Tibial nerve (tissue), 4 donors: ENCODE measurements at places on chromosomes 2 and 18. TPM values are rescaled to one million over a fixed set of nuclear protein-coding genes. Genes with fewer than 3 reads are reported as not detected.

The CFLAR gene
- 284 TPM for total RNA-seq

The UGT1A3 gene
- total RNA-seq = not detected

The KDM3A gene
- 62.1 TPM for total RNA-seq

DNA sequence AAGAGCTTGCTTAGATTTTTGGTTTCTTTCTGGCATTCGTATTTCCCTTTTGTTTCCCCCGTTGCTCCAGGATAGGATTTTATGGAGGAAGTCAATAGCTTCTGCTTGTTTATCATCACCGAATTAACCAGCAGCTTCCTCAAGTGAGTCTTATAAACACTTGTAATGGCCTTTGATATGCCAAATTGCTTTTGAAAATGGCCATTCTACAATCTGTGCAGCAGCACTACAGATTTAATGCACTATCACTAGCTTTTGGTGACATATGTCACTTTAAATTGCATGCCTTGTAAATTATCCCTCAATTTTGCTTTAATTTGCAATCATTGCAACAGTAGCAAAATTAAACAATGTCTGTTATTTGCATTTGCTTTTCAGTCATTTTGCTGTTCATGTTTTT is 774.7 kb downstream of the METTL4 start:
- no peaks in the 10 kb centered on the region for H3K27me3 ChIP-seq
- no peak for DNase-seq
- H3K4me1 ChIP-seq = no peaks in the 10 kb centered on the region
- no peak overlapping the region for H3K4me3 ChIP-seq
- H3K27ac ChIP-seq = no peak overlapping the region

DNA sequence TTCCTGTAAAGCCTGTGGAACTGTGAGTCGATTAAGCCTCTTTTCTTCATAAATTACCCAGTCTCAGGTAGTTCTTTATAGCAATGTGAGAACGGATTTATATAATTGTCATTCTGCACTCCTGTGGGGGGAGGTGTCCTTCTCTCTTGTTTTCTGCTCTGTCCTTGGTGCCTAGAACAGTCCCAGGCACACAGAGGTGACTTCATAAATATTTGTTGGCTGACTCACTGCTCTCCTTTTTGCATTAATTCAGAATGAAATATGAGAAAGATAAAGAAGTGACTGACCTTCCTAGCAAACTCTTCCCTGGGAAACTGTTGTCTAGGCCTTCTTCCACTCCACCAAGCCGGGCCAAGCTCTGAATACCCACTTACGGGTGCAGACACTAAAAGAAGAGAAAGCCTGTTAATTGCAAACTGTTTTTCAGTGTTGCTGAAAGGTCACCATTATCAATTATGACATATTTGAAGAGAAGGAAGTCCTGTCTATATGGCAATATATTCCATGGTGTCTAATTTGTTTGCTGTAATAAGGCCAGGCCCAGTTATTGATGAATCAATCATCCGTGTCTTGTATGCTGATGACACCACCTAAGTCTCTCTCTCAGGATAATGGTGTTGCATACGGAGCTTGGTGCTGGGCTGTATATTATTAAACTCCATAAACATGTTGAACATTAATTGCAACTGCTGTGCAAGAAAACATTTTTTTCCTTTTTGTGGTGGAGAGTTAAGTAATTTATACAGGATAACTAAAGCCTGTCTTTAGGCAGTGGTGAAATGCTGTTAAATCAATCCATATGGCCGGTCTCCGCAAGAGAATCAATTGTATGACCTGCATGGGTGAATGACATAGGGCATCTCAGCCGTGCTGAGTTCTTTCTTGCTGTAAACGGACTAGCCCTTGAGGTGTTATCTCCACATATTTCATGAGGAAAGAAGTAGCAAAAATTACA is 567.5 kb downstream of the SLC4A3 start:
- H3K4me1 ChIP-seq = peaks cover 15% of the 10 kb centered on the region
- H3K27me3 ChIP-seq = no peaks in the 10 kb centered on the region
- H3K4me3 ChIP-seq = no peak overlapping the region

GRCh38 chr2:112273349-112273748 is 2.0 kb upstream of the ZC3H6 start:
- H3K27me3 ChIP-seq = no peaks in the 10 kb centered on the region
- no peak overlapping the region for H3K27ac ChIP-seq
- H3K36me3 ChIP-seq = no peaks in the 10 kb centered on the region
- peaks cover 20% of the 10 kb centered on the region for H3K4me1 ChIP-seq
- no peak for DNase-seq

DNA sequence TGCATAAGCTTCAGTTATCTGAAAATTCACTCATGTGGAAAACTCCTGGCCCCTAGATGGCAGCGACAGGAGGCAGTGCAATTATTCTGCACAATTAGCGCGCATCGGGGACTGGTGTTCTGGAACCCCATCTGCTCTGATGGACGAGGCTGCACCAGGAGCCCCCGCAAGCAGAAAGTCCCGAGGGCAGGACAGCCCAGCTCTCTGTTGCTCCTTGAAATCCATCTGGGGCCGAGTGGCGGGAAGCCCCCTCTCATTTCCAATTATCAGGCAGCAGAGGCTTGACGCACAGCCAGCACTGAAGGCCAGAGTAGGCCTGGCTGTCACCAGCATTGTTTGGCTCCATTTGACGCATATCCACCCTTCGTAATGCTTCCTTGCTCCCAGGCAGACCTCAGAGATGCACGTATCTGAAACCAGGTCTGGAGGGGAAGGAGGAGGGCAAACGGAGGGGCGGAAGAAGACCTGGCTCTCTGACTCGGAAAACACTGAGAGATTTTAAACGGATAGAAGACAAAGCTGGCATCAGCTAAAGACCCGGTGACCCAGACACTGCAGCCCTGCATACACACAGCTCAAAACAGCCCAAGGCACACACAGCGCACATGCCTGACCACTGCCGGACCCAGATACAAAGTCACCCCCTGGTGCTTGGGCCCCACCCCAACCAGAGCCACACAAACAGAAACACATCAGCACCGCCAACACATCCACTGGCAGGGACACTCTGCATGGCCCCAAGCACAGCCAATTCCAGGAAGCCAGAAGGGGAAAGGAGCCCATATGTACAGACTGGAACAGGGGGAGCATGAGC is 69.8 kb downstream of the TNS1 start:
- peaks cover 94% of the 10 kb centered on the region for H3K4me1 ChIP-seq
- H3K36me3 ChIP-seq = no peaks in the 10 kb centered on the region
- H3K27ac ChIP-seq = peak overlapping the region; percentile 85
- no peaks in the 10 kb centered on the region for H3K27me3 ChIP-seq
- peak overlapping the region; percentile 65 for H3K4me3 ChIP-seq
- no peak for DNase-seq

DNA sequence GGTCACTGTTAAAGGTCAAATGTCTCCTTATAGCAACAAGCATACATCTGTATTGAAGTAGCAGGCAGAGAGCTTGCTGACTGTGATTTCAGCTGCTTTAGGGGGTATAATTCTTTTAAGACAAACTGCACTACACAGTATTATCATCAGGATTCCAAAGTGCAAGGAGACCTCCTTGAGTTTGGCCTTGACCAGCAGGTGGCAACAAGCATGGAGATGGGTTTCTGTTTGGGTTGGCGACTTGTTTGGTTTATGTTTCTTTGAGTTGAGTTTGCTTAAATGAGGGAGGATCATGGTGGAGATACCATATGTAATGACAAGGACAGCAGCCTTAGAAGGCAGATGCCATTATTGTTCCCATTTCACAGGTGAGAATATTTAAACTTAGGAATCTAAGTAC is 681.0 kb upstream of the ID2 start:
- H3K36me3 ChIP-seq = no peaks in the 10 kb centered on the region
- no peak for DNase-seq
- no peak overlapping the region for H3K27ac ChIP-seq
- no peaks in the 10 kb centered on the region for H3K4me1 ChIP-seq
- no peaks in the 10 kb centered on the region for H3K27me3 ChIP-seq

DNA sequence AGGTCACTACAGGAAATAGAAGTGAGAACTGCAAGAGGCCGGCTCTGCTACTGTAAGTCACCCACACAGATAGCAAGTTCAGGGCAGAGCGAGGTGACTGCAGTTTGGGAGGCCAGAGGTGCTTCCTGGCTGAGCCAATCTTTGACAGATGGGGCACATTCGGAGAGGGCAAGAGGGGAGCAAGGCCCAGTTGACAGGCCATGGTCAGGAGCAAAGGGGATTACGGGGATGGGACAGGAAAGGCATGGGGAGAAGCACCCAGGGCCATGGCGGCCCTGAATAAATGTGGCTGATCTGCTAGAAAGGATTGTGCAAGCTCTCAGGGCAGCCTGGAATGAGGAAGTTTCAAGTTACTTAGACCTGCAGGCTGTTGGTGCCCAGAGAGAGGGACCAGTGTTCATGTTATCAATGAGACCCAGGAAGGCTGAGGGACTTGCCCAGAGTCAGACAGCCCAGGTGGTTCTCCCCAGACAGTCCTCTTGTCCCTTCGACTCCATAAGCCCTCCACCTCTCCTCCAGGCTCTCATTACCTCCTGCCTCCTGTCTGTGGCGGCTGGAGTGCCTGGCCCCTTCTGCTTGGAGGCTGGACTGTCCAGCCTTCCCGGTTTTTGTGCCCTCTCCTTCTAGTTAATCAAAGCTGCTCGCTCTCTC is 123.3 kb downstream of the CTIF start:
- no peaks in the 10 kb centered on the region for H3K36me3 ChIP-seq
- no peaks in the 10 kb centered on the region for H3K4me1 ChIP-seq
- no peak overlapping the region for H3K27ac ChIP-seq
- no peak for DNase-seq

- no peak overlapping the region for H3K4me3 ChIP-seq
- DNase-seq = no peak
- H3K4me1 ChIP-seq = peaks cover 11% of the 10 kb centered on the region
- no peaks in the 10 kb centered on the region for H3K36me3 ChIP-seq
- H3K27me3 ChIP-seq = no peaks in the 10 kb centered on the region
- no peak overlapping the region for H3K27ac ChIP-seq
These were observed 107.3 kb upstream of the TLK1 start for GRCh38 chr2:171267855-171268629.

DNA sequence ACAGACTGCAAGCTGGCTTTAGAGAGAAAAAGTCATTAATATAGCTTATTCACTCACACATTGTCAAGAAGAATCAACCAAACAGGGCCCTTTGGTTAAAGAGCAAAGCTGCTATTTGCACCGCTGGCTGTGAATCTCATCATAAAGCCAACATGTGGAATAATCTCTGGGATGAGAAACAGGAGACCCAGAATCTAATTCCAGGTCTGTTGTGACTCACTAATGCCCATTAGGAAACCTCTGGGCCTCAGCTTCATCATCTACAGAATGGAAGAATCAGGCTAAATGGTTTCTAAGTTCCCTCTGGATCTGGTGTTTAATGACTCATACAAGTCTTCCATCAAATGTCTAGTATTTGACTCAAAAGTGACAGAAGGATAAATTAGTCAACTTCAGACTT is 591.7 kb upstream of the DDX18 start:
- no peaks in the 10 kb centered on the region for H3K36me3 ChIP-seq
- no peaks in the 10 kb centered on the region for H3K27me3 ChIP-seq
- no peak overlapping the region for H3K4me3 ChIP-seq
- no peak for DNase-seq

DNA sequence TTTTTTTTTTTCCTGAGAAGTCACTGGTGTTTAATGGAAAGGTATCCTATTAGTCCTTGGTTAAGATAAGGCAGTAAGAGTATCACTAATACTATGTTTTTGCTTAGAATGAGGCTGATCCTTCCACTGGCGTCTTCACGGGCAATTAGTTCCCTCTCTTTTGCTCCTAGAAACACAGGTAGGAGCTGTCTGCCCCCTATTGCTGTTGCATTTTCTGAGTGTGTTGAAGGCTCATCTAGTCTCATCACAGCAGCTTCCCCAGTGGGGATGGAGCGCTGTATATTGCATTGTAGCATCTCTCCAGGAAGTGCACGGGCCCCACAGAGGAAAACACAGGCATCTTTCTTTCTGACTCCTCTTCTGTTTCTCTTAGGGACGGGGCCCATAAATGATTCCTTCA is 145.0 kb downstream of the NAPG start:
- peaks cover 9% of the 10 kb centered on the region for H3K36me3 ChIP-seq
- H3K4me3 ChIP-seq = no peak overlapping the region
- H3K4me1 ChIP-seq = no peaks in the 10 kb centered on the region

DNA sequence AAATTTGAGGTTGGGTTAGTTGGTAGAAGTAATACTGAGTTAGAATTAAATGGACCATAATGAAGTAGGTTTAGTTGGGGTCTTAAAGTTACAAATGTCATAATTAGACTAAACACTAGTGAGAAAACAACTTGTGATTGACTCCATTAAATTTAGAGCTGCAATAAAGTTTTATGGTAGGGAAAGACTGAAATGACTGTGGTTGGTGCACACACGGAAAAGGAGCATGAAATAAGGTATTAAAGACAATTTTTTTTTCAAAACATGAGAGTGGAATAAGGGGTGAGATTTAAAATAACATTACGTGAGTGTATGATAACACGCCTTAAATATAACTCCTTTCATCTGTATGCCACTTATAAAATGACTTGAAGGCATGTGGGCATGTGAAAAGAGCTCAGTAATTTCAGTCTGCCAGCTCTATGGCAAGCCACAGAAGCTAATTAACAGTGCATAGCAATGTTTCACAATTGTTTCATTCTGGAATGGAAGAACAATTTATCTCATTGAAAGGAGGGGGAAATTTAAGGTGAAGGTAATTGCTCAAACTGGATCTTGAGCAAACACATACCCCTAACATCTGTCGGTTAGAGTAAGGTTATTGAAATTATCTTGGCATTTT is 1.4 kb downstream of the FRZB start:
- no peak overlapping the region for H3K27ac ChIP-seq
- H3K4me1 ChIP-seq = peaks cover 44% of the 10 kb centered on the region
- no peaks in the 10 kb centered on the region for H3K36me3 ChIP-seq
- DNase-seq = no peak

GRCh38 chr2:55155764-55156281 is 76.3 kb downstream of the CLHC1 start:
- DNase-seq = no peak
- H3K27ac ChIP-seq = peak overlapping the region; percentile 30
- no peaks in the 10 kb centered on the region for H3K36me3 ChIP-seq
- no peaks in the 10 kb centered on the region for H3K27me3 ChIP-seq
- H3K4me3 ChIP-seq = no peak overlapping the region

DNA sequence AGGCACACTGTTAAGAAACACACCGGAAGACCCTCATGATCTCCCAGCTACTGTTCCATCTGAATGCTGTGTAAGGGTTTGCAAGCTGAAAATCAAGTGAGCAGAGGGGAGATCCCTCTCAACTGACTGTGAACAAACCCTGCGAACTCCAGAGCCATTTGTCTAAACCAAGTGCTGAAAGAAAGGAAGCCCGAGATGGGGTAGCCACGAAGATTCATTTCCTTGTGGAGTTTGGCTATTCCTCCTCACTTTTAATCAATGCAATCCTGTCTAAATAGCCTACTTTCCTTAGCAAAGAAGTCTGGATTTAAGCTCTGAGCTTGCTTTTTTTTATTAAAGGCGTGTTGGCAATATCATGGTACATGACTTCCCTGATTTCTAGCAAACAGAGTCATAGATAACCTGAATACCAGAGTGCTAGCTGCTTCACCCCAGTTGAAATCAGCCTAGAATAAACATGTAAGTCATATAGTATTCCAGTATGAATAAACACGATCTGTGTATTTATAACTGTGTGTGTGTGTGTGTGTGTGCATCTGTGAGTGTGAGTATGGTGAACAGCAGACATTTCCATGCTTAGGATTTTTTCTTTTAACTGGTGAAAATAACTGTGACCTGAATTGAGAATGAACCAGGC is 365.2 kb downstream of the ZNF521 start:
- H3K27ac ChIP-seq = no peak overlapping the region
- H3K36me3 ChIP-seq = no peaks in the 10 kb centered on the region
- no peak overlapping the region for H3K4me3 ChIP-seq
- H3K27me3 ChIP-seq = no peaks in the 10 kb centered on the region

- no peaks in the 10 kb centered on the region for H3K27me3 ChIP-seq
- H3K36me3 ChIP-seq = no peaks in the 10 kb centered on the region
- H3K27ac ChIP-seq = peak overlapping the region; percentile 94
- peak overlapping the region; percentile 67 for H3K4me3 ChIP-seq
These were observed 1.0 kb downstream of the IRS1 start for GRCh38 chr2:226798422-226799210.
